NCI-H2171 treated with DMSO at 0.1 percent for 48 hours (cell line): ENCODE measurements at places on chromosomes 12 and 14.

DNA sequence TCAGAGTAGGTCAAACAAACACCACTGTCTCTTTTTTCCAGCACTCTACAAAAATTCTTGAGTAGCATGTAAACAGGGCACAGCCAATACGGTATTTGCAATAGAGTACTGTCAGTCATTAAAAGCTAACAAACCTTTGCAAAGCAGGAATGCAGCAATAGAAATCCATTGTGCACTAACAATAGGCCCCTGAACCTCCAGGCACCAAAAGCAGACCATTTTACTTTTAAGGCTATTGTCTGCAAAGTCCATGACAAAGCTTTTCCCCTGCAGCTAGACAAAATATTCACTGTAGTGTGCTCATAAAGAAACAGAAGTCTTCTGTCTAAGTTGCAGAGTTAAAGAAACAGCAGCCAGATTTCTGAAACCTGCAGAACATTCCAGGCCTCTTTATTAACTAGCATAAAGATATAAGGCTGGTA lies 191.9 kb downstream of the SOX5 start:
- DNase-seq = no peak

DNA sequence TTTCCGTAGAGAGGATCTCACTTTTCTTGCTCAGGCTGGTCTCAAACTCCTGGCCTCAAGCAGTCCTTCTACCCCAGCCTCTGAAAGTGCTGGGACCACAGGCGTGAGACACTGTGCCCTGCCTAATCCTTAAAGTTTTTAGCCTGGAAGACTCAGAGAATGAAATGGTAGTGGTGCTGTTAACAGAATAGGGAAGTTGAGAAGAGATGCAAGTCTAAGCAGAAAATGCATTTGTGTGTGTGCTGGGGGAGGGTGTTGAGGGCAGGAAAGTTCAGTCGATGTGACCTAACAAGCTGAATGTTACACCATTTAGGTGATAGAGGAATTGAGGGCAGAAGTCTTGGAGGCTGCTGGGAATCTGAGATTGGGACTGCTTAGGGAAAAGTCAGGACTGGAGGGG lies 6.9 kb upstream of the TUBA1A start:
- DNase-seq = no peak

- DNase-seq = no peak
These were observed 6.5 kb downstream of the TMEM253 start for GRCh38 chr14:21107283-21107800.

DNA sequence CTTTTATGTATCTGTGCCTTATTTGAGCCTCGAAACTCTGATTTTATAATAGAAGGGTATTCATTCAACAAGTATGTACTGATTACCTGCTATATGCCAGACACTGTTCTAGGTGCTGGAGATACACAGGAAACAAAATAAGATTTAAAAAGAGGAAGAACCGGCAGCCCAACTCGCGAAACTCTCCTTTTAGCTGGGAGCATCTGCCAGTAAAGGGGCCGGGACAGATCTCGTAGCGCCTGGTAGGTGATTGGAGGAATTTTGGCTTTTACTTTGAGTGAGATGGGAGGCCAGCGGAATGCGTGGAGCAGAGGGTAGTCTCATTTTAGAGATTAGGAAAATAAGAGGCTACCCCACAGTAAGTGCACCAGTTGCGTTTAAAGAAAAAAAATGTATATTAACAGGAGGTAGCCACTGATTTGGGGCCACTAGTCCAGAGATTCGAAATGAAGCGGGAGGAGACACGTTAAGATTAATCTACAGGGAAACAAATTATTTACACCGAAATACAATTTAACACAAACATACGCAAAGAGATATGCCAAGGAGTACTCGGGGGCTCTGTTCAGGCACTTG lies 520 bp upstream of the MON2 start:
- peak; percentile 56 for DNase-seq

DNA sequence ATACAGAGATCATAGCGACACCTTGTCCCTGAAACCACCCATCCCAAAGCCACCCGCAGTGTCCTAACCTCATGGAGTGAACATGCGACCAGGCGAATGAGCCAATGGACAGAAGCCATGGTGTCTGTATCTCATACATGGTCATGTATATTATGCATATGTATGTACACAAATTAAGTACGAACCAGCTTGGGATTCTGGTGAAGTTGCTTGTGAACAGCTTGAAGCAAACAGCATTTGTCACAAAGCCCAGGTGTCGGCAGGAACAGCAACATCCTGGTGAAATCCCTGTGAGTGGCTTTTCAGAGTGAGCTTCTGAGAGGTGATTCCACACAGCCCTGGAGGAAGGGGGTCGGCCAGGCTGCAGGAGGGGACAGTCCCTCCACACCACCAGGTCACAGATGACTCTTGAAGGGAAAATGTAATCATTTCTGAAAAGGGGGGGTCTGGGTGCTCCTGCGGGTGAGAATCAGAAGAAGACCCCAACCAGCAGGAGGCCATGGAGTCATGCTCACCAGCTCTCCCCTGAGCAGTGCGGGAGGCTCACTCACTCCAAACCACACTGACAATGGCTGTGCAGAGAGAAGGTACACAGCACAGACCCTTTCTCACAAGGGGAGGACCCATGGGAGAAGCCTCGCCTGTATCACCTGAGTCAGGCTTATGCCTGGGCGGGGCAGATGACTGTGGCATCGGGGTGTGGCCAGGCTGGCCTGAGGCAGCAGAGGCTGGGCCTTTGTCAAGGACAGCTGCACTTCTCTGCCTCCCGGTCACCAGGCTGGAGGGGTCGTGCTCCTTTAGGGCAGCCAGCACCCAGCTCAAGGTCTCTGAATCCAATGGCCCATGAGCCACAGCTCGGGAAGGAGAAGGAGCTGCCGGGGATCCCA lies 14.3 kb downstream of the CHGA start:
- peak; percentile 30 for DNase-seq

DNA sequence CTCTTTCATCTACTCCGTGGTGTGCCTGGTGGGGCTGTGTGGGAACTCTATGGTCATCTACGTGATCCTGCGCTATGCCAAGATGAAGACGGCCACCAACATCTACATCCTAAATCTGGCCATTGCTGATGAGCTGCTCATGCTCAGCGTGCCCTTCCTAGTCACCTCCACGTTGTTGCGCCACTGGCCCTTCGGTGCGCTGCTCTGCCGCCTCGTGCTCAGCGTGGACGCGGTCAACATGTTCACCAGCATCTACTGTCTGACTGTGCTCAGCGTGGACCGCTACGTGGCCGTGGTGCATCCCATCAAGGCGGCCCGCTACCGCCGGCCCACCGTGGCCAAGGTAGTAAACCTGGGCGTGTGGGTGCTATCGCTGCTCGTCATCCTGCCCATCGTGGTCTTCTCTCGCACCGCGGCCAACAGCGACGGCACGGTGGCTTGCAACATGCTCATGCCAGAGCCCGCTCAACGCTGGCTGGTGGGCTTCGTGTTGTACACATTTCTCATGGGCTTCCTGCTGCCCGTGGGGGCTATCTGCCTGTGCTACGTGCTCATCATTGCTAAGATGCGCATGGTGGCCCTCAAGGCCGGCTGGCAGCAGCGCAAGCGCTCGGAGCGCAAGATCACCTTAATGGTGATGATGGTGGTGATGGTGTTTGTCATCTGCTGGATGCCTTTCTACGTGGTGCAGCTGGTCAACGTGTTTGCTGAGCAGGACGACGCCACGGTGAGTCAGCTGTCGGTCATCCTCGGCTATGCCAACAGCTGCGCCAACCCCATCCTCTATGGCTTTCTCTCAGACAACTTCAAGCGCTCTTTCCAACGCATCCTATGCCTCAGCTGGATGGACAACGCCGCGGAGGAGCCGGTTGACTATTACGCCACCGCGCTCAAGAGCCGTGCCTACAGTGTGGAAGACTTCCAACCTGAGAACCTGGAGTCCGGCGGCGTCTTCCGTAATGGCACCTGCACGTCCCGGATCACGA lies 2.2 kb downstream of the SSTR1 start:
- no peak for DNase-seq

DNA sequence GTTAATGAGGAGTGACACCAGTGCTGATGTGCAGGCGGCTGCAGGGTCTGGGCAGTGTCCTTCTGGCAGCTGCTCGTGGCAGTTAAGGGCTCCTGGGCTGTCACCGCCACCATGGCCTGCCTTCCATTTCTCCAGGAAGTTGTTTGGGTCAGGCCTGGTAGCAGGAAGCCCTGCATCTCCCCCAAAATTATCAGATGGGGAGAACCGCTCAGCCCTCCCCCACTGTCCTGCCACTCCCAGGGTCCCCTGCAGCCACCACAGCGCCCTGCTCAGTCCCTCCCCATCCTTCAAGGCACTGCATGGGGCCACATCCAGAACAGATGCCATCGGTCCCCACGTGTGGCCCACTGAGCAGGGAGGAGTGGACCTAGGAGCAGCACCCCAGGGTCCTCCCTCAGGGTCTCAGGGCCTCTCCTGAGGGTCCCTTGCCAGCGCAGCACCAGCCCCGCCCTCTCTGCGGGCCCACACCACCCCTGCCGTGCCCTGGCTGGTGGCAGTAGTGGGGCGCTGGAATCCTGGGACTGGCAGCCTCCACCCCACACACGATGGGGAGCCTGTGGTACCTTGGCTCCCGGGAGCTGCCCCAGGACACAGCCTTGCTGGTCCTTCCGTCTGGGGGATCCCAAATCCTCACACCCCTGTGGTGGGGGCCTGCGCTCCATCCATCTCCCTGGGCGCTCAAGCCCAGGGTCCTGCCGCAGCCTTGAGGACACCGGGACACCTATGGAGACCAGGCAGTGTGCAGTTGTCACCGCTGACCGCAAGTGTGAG lies 10.3 kb upstream of the AMN start:
- DNase-seq = no peak

GRCh38 chr12:67211494-67211893 lies 57.7 kb upstream of the CAND1 start:
- DNase-seq = no peak

DNA sequence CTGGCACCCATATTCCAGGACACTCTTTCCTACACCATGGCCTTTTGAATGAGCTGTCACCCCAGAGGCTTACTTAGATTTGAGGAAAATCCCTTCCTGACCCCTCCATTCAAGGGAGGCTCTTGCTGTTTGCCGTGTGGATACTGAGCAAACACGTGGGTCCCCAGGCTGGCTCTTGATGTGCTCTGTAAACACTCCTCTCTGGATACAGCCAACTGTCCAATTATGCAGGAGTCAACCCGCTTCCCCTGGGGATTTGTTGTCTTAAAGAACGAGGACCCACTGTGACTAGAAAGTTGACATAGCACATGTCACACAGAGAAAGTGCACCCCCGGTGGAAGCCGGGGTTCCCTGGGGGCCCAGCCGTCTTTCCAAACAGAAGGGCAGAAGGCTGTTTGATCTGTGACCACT lies 75.8 kb upstream of the CEP83 start:
- peak; percentile 77 for DNase-seq
